ENCODE measurements at places on chromosomes 13 and 19.
A peak's percentile ranks its signal among the peaks of the same experiment; 100 is the strongest.

GRCh38 chr13:39417131-39417530 lies 185.9 kb downstream of the LHFPL6 start:
- no peak for DNase-seq

GRCh38 chr13:25420161-25420560 lies 48.4 kb downstream of the ATP8A2 start:
- no peak for DNase-seq

DNA sequence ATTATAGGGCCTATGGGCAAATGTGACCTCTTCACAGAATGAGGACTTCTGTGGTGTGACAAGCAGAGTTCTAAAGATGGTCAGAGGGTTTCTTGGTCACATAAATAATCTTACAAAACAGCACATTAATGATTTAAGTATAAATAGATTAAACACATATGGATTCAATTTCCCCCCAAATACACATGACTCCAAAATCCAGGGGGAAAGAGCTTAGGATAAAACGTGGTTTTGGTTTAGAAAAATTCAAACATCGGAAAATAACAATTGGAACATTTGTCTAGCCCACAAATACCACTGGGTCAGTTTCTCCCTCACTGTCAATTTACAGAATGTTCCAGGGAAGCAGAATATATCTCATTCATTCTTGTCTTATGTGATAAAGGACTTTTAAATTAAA lies 283.1 kb downstream of the COG6 start:
- DNase-seq: no peak

- no peak for DNase-seq
Measured at GRCh38 chr13:33204130-33204927, 81.2 kb downstream of the STARD13 start.

GRCh38 chr19:42317535-42317934 lies 4.4 kb downstream of the TMEM145 start:
- no peak for DNase-seq

DNA sequence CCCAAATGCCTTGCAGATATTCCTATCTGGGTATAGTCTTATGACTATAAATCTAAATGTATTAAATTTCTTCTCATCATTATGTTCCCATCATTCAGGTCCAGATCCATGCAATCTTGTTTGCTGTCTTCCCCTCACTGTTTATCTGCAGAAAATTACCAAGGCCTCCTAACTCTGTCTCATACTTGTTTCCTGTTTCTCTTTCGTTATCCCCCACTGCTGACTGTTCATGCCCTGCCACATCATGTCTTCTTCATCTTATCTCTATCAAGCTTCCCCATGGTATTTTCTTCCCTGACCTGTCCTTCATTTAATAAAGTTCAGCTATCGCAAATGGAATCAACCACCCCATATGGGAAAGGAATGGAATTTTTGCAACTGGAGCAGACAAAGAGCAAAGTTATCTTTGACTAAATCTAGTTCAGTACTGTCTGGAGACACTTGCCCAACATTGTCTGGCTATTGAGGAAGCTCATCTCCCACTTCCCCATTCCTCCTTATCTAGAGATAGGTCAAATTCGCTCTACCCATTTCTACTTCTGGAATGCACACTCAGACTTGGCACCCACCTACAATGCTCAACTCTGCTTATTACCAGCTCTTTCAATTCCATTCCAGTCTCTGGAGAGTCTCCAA lies 1358.1 kb downstream of the EFNB2 start:
- no peak for DNase-seq

GRCh38 chr13:70842062-70842644 lies 733.9 kb upstream of the KLHL1 start:
- DNase-seq: no peak

- peak; percentile 85 for DNase-seq
Measured at GRCh38 chr19:48965806-48966540, 864 bp downstream of the FTL start.

DNA sequence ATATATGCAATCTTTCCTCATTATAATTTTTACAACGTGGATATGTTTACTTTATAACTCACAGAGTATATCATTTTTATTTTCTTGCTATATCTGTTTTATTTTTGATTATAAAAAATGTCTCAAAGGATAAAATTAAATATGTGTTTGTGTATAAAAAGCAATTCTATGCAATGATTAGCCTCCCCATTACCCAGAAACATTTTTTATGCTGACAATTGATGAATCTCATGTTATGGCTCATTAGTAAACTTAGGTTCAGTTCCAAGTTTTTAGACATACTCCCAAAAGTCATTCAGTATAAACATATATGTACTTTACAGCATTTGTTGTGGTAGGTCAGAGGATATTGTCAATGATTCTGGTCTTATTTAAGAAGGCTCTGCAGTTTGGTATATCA lies 540.1 kb upstream of the SPRY2 start:
- DNase-seq: no peak

DNA sequence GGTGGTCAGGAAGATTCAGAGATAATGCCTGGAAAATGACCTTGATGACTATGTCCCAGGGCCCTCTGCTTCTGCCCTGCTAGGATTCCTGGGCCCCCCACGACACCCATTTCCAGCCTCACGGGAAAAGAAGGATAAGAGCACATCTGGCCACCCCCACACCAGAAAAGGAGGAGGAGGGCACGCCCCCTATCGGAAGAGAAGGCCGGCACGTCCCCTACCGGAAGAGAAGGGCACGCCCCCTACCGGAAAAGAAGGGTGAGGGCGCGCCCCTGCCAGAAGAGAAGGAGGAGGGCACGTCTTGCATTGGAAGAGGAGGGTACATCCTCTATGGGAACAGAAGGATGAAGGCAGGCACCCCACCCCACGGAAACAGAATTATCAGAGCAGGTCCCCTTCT lies 84.3 kb downstream of the IER2 start:
- DNase-seq: peak; percentile 73

DNA sequence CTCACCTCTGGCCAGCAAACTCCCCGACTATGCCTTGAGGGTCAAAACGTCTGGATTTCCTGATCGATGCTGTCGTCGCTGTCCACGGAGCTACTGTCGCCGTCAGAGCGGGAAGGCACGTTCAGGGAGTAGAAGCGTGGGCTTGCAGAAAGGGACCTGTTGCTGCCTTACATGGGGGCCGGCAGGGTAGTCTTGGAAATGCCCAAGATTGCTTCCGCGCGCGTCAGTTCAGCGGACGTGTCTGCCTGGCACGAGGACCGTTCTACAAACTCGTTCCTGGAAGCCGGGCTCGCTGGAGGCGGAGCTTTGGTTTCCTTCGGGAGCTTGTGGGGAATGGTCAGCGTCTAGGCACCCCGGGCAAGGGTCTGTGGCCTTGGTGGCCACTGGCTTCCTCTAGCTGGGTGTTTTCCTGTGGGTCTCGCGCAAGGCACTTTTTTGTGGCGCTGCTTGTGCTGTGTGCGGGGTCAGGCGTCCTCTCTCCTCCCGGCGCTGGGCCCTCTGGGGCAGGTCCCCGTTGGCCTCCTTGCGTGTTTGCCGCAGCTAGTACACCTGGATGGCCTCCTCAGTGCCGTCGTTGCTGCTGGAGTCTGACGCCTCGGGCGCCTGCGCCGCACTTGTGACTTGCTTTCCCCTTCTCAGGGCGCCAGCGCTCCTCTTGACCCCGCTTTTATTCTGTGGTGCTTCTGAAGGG lies 15.4 kb downstream of the RB1 start:
- DNase-seq: peak; percentile 16

DNA sequence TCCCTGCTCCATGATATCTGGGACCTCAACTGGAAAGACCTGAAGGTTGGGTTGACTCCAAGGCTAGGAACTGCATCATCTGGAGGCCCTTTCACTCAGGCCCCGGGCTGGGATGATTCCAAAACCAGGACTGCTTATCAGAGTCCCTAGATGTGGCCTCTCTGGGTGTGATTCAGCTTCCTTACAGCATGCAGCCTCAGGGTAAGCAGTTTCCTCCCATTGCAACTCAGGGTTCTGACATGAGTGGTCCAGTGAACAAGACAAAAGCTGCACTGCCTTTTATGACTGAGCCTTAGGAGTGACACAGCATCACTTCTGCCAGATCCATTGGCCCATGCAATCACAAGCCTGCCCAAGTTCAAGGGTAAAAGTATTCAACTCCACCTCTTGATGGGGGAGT lies 502.8 kb downstream of the COG6 start:
- DNase-seq: no peak

DNA sequence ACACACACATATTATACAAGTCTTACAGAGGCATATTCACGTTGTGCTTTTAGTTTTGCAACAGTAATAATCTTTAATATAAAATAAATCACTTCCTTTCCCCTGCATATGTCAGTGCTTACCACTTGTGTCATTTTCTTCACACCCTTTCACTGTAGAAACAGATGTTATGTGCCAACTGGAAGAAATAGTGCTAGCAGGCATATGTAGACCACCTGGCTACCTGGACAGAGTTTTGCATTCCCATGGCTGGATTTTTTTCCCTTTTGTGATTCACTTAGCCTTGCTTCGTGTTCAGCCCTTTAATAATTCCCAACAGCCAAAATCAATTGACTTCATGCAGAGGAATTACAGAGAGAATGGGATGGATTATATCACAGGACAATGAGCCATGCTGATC lies 399.1 kb upstream of the SPRY2 start:
- no peak for DNase-seq

- DNase-seq: peak; percentile 8
Measured at GRCh38 chr13:92187378-92187989, 789.1 kb downstream of the GPC5 start.

DNA sequence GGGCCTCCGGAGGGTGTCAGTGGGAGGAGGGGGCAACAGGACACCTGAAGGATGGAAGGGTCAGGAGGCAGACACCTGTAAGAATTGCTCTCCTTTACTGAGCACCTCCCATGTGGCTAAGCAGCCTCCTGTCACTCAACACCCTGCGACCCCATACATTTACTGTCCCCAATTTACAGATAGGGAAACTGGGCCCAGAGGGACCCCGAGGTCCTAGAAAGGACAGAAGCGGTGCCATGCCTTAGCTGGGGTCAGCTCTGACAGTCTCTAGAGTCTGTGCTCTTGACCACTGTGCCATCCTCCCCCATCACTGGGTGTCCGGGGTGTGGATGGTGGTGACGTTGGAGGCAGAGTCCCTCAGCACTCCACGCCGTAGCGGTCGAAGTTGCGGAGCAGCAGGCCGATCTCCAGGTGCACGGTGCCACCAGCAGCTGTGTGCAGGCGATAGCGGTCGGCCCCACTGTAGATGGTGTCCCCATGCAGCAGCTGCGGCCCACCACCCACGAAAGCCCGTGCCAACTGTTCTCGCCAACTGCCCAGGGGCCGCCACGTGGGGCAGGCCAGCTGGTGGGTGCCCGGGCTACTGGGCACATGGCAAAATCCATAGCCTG lies 726 bp upstream of the TGFB1 start:
- no peak for DNase-seq

- DNase-seq: peak; percentile 36
Measured at GRCh38 chr19:50361290-50362029, 4.0 kb downstream of the NAPSA start.

DNA sequence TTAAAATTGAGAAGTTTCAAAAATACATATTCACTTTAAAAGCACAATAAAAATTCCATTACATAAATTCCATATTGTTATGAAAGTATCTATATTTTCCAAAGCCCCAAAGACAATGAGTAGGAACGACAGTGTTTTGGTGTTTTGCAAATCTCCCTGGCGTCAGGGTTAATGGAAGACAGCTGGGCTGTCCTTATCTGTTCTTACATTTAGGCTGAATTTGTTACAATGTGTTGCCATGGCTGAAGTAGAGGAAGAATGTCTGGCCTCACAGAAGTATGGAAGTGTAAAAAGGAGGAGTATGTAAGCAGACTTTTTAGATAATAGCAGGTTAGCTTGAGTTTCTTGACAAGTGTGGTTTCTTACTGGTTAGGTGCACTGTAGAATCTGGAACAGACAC lies 124.4 kb upstream of the SPATA13 start:
- no peak for DNase-seq

- no peak for DNase-seq
Measured at GRCh38 chr13:37141011-37141410, 35.5 kb upstream of the CSNK1A1L start.

DNA sequence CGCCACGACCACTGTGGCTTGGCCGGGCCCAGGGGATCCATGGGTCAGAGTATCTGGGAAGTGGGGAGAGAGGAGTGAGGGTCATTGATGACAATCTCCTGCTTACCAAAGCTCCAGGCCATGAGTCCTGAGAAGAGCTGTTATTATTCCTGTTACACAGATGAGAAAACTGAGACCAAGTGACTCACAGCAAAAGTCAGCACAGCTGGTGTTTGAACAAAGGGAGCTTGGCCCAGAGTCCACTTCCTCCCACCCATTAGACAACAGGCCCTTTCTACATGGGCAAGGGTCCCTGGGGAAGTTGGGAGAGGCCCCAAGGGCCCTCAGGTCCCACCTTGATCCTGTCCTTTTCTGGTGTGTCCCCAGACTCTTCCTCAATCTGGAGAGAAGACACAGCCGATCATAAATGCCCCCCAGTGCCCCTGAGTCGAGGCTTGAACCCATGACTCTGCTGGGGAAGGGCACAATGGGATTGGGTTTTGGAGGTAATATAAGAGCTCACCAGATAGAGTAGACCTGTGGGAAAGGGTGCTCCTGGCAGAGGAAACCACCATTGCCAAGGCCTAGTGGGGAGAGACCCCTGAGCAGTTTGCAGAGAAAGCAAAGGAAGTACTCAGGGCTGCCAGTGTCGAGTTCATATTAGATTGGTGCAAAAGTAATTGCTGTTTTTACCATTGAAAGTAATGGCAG lies 6.8 kb downstream of the FUT6 start:
- no peak for DNase-seq

DNA sequence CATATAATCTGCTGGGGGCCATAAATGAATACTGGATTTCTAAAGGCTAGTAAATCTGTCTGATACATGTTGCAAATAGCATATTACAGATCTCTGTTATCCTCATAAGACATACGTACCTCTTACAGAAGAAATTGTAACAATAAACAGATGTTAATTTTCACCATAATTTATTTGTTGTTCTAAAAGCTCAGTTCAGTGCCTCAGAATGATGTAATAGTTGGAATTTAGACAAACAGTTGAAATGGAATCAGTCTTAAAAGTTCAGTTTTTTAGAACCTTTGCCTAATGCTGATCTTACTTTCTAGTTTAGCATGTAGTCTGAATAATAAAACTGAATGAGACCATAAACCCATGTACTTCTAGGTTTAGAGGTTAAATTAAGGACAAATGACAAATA lies 43.1 kb downstream of the B3GLCT start:
- no peak for DNase-seq

DNA sequence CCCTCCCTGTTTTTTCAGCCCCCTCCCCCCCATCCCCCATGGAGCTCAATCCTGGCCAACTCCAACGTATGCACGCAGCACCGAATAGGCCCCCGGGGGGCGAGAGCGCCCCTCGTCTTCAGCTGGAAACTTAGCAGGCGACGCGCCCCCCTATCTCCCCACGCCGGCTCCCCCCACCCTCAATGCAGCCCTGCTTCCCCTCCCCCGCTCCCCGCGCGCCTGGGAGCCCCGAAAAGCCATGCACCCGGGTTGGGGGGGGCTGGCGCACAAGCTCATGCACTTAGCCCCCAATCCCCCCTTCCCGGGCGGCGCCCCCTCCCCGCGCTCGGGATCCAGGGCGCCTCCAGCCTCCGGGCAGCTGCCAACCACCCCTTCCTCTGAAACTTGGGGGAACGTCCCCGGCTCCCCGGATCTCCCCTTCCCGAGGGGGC lies 508 bp downstream of the ZBTB7A start:
- peak; percentile 54 for DNase-seq
